ENCODE measurements at places on chromosomes 7 and 10.

GRCh38 chr7:43749383-43749940 is 9.0 kb upstream of the BLVRA start:
- no peak for DNase-seq

DNA sequence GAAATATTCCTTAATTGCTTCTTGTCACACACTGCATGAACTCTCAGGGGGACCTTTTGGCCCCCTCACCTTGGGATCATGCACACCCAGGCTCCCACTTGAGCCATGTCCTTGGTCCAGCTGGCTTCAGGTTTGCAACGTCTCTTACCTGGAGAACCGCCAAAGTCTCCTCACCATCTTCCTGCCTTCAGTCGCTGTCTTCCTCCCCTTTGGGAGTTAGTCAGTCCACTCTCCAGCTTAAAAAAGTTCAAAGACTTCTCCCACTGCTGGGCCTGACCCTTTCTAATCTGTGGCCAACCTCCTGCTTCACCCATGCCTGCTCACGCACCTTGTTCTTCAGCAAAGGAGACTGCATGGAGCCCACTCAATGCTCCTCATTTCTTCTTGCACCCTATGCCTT is 82.6 kb upstream of the LRRC4 start:
- peak; percentile 30 for DNase-seq

DNA sequence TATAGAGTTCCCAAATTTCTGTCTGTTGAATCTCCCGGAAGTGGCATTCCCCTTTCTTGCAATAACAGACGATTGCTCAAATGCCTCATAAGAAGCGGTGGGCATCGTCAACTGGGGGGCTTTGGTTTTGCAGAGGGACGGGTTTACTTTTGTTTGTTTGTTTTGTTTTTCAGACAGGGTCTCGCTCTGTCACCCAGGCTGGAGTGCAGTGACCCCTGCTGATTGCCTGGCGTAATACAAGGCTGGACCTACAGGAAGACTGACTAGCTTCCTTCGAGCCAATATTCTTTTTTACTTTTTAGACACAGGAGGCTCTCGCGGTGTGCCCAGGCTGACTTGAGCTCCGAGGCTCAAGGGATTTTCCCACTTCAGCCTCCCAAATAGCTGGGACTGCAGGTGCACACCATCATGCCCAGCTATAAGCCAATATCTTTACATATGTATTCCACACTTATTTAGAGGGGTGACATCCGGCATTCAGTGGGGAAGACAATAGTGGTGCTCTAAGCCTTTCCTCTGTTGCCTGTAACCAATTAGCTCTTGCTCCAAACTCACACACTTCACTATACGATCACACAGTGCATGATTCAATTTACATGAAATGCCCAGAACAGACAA is 58.1 kb downstream of the FHIP2A start:
- DNase-seq = peak; percentile 77

DNA sequence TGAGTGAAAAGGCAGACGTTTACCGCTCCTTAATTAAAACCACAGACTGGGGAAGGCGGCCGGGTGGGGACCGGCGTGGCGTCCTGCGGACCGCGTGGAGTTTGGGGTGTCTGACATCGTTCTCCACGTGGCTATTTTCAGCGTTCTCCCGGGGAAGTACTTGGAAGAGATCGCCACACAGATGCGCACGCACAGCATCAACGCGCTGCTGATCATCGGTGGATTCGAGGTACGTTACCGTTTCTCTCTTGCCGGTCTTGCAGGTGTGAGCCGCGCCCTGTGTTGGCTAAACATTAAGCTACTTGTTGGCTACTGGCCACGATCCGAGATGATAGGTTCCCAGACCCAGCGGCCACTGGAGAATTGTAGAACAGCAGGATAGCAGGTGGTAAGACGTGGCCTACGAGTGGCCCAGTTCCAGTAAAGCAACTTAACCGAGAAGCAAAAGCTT is 51.3 kb downstream of the PFKP start:
- DNase-seq = no peak

DNA sequence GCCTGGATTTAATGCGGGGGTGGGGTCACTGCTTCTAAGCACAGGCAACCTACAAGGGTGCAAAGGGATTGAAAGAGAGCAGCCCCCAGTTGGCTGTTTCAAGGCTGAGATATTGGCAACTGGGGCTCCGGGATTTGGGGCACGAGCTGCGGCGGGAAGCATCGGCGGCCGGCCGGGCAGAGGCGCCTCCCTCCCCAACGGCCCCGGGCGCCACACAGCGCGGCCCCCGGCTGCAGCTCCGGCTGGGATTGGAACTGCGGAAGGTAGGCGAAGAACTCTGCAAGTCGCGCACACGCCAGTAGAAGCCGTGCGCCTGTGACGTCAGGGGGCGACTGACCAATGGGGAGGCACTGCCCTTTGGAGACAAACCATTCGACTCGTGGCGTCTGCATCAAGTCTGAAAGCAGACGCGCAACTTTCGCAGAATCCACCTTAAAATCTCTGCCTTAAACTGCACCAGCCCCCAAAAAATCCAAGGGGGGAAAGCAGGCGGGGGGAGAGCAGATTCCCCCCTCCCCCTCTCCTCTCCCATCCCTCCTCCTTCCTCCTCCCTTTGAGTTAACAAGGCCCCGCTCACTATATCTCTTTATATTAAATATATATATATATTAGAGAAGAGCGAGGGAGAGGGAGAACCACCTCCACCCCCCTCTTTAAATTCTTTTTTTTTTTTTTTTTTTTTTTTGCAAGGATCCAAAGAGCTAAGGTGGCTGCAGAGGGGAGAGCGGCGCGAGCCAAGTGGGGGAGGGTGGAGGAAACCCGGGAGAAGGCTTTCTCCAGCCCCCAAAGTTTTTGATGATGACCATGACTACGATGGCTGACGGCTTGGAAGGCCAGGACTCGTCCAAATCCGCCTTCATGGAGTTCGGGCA is at the start of gene DLX6:
Gene DLX6 (plus strand): TSS at position 371 of the 872 bp plus-strand sequence. CDS start 425 bp downstream, at position 796.
- no peak for DNase-seq

GRCh38 chr7:137096607-137097006 is 228.2 kb downstream of the CHRM2 start:
- no peak for DNase-seq

- peak; percentile 28 for DNase-seq
Measured at GRCh38 chr7:711922-712380, 14.5 kb upstream of the DNAAF5 start.

GRCh38 chr7:101466871-101467270 is 104.2 kb downstream of the COL26A1 start:
- peak; percentile 33 for DNase-seq

- no peak for DNase-seq
Measured at GRCh38 chr10:23412223-23412622, 26.7 kb upstream of the OTUD1 start.

DNA sequence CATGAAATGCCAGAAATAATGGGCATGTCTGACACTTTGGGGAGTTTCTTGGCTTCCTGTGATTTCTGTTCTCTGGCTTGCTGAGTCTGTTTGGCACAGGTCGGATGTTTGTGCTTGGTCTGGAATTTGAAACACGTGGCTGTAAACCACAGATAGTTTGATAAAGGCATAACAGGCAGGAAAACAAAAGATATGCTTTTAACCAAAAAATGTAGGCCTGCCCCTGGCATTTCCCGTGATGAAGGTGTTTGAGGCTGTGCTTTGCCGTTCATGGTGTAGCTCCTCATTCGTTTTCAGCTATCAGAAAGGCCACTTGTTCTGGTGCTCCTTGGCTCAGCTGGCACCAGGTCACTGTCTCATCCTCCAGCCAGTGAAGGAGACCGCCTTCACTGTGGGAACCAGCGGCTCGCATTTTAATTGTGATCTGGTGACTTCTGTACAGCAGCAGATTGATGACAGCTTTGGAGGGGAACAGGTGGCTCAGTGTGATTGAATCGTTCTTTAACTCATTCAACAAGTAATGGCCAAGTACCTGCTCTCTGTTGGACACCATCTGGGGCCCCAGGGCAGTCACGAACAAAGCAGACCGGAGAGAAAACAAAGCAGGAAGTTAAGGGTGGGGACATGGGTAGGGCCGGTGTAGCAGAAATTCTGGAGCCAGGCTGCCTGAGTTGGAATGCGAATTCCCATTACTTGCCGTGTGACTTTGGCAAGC is 111.5 kb downstream of the CCNY start:
- DNase-seq = no peak

DNA sequence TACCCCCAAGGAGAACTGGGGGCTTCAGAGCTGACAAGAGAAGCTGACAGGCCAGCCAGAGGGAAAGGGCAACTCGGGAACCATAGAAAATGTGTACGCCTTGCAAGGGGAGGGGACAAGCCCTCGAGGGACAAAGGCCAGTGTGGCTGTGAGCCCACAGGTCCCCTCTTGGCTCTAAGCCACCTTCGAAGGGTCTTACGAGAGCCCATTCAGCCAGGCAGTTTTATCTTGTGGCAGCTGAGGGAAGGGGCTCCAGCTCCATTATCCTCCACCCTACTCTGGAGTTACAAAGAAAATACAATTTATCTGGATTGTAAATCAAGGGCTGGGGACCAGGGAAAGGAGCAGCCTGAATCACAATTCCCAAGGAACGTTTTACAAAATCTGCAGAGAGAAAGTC is 159.5 kb upstream of the ZMIZ1 start:
- no peak for DNase-seq

DNA sequence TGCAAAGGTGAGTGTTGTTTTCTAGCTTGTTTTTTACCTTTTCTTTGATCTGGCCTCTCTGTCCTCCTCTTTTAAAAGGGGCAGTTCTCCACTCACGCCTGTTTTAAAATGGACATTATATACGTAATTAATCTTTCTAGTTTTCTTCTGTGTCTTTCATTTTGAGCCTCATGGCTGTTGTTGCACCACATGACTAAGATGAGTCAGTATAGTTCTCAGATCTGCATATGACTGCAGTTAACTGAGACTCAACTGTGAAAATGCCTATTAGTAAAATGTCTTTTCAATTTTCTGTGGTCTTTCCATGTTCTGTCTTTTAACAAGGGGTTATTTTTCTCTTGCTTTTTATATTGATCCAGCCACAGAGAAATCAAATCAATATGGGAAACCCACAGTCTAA is 296.1 kb downstream of the CDK14 start:
- no peak for DNase-seq

GRCh38 chr7:55348502-55348901 is 16.6 kb upstream of the LANCL2 start:
- no peak for DNase-seq

DNA sequence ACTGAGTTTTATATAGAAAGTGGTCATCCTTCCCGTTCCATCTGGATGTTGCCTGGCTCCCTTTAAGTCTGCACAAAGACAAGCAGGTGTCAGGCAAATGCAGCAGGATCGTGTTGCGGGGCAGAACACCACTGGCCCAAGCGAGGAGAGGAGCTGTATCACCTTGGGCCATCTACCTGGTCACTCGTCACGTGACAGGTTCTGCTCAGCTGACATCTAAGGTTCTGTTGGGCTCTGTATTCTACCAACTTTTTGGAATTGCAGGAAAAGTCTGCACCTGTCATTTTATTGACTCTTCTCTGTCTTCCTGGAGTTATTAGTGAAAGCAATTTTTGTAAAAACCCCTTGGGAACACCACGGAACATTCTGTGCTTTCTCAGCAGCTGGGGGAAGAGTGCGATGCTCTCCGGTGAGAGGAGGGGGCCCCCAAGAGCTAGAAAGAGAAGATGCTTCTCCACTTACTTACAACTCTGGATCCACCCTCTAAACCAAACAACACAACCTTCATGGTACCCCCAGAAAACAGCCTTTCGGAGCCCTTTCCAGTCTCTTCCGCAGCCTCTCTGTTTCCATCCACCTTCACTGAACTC is 83.4 kb upstream of the NMT2 start:
- no peak for DNase-seq

GRCh38 chr10:78319841-78320240 is 286.2 kb downstream of the RPS24 start:
- no peak for DNase-seq

DNA sequence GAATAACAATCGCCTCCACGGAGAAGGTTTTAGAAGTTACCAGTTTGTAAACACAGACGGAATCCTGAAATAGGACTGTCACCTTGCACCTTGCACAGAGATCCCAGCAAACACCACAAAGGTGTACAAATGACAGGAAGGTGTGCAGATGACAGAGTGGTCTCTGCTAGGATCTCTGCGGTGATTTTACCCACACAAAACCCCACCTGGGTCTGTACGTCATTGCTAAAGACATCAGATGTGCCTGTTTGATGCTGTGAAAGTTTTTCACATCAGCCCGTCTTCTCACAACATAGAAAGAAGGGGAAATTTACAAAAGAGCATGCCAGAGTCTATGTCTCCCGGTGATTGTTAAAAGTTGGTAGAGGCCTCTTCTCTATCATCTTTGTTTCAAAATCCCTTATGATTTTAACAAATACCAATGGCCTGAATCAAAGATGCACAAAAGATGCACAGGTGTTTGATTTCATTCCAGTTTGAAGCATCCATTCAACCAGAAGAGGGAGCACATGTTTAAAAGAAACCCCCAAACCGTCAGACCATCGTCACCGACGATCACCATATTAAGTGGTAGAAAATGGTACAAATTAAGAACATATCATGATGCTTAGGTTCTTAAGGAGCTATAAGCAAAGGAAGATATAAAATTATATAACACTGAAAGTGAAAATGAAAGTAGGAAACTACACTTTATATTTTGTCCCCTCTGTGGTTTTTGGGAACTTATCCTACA is 576.5 kb downstream of the PTPRN2 start:
- DNase-seq = peak; percentile 14

DNA sequence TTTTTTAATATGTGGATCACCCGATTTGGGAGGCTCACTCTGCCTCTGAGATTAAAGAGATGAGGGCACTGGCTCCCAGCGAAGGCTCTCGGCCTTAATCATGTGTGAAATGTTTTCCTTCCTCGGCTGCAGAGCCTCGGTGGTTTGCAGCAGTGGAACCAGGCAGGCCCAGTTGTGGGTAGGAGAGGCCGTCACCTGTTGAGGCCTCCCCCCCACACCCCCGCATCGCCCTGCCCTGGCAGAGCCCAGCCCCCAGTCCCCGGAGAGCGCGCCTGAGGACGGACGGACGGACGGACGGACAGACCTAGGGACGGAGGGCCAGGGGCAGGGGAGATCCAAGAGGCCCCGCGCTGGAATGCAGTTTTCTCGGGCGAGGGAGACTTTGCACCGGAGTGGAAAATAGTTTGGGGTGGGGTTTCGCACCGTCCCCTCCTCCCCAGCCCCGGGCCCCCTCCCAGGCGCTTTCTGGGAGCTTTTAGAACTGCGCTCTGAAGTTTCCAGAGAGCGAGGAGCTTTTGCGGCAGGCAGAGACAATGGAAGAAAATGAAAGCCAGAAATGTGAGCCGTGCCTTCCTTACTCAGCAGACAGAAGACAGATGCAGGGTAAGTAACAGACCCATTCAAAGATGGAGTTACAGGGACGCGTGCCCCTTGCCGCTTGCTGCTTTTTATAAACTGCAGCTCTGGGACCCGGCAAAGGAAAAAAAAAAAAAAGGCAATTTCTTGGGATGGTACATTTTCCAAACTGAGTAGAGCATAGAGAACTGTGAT is at the start of gene KIAA1217:
Gene KIAA1217 (plus strand): TSS at position 478 of the 771 bp plus-strand sequence. CDS start 56 bp downstream, at position 534.
- no peak for DNase-seq

- DNase-seq = no peak
Measured at GRCh38 chr7:69187824-69188333, 410.4 kb upstream of the AUTS2 start.

GRCh38 chr7:112067632-112068540 is 138.3 kb downstream of the DOCK4 start:
- DNase-seq = no peak

DNA sequence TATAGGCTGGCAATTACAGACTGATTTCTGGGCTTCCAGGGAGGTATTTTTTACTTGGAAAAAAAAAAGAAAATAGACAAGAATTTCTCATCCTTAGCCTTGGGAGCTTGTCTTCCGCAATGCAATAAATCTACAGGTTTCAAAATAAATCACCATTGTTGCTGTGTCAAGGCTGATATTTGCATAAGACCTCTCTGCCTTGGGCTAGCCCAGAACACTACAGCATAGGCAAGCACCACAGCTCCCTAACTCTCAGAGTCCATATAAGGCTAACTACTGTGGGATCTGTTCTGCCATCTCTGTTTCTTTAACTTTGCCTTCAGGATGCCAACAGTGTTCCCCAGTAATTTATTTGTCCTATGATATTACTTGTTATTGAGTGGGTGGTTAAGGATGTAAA is 64.4 kb downstream of the ZWINT start:
- DNase-seq = no peak

Data from activated effector memory CD4-positive, alpha-beta T cell treated with anti-CD3 and anti-CD28 coated beads, Interleukin-2, amount 50 U/mL, for 16 hours (primary cell).